Activated CD8-positive, alpha-beta memory T cell treated with anti-CD3 and anti-CD28 coated beads for 48 hours (primary cell): ENCODE measurements at places on chromosomes 16 and 17.

DNA sequence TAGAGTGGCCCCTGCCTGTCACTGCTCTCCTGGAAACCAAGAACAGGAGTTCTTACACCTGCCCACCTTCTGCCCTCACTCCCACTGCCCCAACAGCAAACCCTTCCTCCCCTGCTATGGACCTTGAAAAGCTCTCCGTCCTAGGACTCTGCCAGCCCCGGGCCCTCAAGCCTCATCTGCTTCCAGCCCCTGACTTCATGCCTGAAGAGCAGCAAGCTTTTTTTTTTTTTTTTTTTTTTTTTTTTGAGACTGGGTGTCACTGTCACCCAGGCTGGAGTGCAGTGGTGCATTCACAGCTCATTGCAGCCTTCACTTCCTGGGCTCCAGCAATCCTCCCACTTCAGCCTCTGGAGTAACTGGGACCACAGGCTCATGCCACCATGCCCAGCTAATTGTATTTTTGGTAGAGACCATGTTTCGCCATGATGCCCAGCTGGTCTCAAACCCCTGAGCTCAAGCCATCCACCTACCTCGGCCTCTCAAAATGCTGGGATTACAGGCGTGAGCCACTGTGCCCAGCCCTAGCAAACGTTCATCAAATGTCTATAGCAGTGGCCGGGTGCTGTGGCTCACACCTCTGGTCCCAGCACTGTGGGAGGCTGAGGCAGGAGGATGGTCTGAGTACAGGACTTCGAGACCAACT lies 16.9 kb downstream of the CARHSP1 start:
- no peak for DNase-seq

DNA sequence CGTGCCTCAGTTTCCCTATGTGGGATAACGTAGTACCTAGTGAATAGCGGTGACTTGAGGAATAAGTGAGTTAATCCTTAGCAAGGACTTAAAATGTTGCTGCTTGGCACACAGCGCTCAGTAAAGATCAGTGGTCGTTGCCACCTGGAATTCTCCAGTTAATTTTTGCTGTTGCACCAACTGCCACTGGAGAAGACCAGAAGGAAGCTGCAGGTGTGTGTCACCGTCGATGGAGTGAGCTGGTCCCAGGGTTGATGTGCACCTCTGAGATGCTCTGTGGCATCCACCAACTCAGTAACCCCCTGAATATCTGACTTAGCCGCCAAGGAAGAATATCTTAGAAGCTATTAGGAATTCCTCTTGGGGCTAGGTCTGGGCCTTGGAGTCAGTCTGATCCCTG lies 4.1 kb downstream of the ABCC1 start:
- DNase-seq = no peak

- no peak for DNase-seq
Observed at GRCh38 chr17:41705271-41705991, 6.7 kb upstream of the GAST start.

GRCh38 chr17:80743181-80743771 lies 198.6 kb downstream of the RPTOR start:
- DNase-seq = no peak

DNA sequence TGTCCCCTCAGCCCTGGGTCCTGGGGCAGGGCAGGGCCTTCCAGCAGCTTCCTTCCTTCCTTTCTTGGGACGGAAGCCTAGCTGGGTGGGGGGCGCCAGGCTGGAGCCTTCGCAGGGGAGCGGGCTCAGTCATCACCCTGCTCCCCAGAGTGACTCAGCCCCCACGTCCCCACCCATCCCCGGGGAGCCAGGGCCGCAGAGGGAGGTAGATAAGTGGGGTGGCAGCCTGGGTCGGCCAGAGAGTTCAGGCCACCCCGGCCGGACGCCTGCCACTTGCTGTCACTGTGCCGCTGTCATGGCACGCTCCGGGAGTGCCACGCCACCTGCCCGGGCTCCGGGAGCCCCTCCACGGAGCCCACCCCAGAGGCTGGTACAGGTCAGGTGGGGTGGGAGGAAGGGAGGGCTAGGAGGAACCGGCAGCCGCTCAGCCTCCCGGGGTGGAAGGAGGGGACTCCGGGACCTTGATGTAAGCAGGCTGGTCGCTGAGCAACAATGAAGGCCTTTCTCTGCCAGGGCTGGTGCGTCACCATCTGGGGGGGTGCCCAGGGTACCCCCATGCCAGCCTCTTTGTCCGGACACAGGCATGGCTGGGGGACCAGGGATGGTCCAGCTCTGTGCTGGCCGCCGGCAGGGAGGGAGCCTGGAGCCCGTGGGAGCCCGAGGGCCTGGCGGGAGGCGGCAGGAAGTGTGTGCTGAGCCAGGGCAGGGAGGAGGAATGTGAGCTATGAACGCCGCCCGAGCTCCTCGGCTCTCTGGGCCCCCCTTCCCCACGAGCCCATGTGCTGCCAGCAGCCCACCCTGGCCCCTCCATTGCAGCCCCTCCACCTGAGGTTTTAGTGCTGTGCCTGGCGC lies 6.6 kb downstream of the NHERF2 start:
- DNase-seq = no peak

DNA sequence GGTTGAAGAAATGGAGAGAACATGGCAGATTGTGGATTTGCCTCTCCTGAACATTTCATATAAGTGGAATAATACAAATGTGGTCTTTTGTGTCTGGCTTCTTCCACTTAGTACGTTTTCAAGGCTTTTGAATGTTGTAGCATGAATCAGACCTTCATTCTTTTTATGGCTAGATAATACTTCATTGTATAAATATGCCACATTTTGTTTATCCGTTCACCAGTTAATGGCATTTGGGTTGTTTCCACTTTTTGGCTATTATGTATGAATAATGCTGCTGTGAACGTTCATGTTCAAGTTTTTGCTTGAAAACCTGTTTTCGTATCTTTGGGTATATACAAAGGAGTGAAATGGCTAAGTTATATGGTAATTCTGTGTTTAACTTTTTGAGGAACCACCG lies 130.4 kb downstream of the TANC2 start:
- no peak for DNase-seq

- DNase-seq = no peak
Observed at GRCh38 chr17:30433514-30433913, 43.7 kb upstream of the GOSR1 start.
